ENCODE measurements at places on chromosomes 4 and X.

DNA sequence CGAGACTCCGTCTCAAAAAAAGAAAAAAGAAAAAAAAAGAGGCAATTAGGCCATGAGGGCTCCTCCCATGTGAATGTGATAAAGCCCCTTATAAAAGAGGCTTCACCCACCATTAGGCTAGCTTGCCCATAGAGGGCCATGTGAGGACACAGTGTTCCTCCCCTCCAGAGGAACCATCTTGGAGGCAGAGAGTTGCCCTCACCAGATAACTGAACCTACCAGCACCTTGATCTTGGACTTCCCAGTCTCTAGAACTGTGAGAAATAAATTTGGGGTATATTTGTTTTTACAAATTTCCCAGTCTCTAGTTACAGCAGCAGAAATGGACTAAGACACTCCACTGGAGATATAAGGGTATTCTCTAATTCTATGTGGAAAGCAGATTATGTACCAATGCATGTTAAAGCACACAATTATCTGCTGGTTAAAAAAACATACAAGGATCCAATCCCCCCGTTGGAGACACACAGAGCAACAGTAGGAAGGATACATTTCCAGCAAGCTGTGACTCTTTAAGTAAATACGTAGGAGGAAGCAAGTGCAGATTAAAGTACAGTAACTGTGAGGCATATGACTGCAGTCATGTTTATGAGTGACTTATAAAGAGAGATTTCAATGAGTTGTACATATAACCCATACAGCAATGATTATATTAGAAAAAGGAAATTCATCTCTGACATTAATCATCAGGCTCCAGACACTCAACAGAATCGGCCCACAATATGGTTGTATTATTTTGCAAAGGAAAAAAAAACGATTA lies 21.4 kb downstream of the SH3RF1 start:
- peak; percentile 78 for DNase-seq

GRCh38 chr4:128658214-128658631 lies 151.3 kb upstream of the JADE1 start:
- DNase-seq: no peak

- no peak for DNase-seq
Measured at GRCh38 chr4:79297479-79297878, 28.4 kb downstream of the NAA11 start.

GRCh38 chrX:97563531-97564133 lies 679.9 kb downstream of the RPA4 start:
- DNase-seq: peak; percentile 56

- DNase-seq: no peak
Measured at GRCh38 chrX:74277846-74278245, 26.1 kb upstream of the ZCCHC13 start.

- DNase-seq: peak; percentile 97
Measured at GRCh38 chrX:46180258-46180687, 364.9 kb downstream of the ZNF674 start.

- DNase-seq: no peak
Measured at GRCh38 chrX:87874043-87874442, 356.4 kb downstream of the KLHL4 start.

Data from astrocyte (in vitro differentiated cells and primary cell).